Fibroblast of villous mesenchyme (primary cell): ENCODE measurements at places on chromosomes 11 and 22. TPM values are rescaled to one million over a fixed set of nuclear protein-coding genes. Genes with fewer than 3 reads are reported as not detected.

DNA sequence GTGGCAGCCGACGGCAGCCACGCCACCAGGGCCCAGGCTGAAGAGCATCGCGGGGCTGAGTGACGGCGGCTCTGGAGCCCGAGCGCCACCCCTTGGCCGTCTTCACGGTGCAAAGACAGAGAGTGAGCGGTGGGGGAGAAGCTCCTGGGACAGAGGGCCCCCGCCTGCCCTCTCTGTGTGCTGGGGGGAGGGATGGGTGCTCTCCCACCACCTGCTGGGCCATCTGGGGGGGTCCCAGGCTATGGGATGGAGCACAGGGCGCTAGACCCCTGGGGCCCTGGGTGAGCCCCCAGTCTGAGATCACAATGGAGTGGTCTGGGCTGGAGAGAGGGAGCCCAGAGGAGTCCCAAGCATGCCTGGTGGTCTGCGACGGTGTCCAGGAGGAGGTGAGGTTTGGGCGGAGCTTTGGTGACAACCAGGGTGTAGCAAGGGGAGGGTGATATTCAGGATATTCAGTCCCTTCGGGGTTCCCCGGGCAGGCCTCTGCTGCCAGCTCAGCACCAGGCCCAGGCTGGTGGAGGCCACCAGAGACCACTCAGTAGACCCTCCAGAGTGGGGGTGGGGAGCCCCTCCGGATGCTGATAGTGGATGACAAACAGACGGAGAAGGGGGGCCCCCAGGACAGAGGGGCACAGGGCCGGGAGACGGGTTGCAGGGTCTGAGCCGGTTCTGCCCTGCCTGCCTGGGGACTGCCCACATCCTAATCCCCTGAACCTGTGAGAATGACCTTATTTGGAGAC lies 78.1 kb upstream of the PRR5 start:
- no peak for DNase-seq

- peak; percentile 59 for DNase-seq
Observed at GRCh38 chr22:24486501-24486921, 8.6 kb upstream of the UPB1 start.

DNA sequence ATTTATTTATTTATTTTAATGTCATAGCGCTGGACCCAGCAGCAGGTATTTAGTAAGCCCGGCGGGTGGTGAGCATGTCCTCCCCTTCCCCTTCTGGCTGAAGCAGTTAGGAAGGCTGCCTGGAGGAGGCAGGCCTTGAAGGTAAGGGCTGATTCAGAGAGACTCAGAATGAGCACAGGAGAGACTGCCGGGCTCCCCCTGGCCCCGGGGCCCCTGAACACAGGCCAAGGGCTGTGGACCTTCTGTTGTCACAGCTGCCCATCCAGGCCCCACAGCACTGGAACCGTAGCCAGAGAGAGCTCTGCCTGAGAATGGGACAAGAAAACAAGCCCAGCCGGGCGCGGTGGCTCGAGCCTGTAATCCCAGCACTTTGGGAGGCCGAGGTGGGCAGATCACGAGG lies 52.8 kb downstream of the KCNJ4 start:
- no peak for DNase-seq

GRCh38 chr11:36162883-36163434 lies 126.3 kb downstream of the COMMD9 start:
- peak; percentile 33 for DNase-seq

- DNase-seq = no peak
Observed at GRCh38 chr11:72589802-72590761, 84.1 kb downstream of the PDE2A start.

- DNase-seq = no peak
Observed at GRCh38 chr11:66118847-66119246, 48.8 kb downstream of the PACS1 start.

DDX17 gene
- 454 and 540 TPM in 2 replicates for total RNA-seq

CHRM1 gene
- total RNA-seq = not detected in 2 replicates

PLA2G6 gene
- total RNA-seq = 10.0 and 10.8 TPM in 2 replicates

FGF3 gene
- not detected in 2 replicates for total RNA-seq

MMP1 gene
- 141 and 281 TPM in 2 replicates for total RNA-seq
